ENCODE measurements at places on chromosomes 2 and 18.
A peak's percentile ranks its signal among the peaks of the same experiment; 100 is the strongest.

DNA sequence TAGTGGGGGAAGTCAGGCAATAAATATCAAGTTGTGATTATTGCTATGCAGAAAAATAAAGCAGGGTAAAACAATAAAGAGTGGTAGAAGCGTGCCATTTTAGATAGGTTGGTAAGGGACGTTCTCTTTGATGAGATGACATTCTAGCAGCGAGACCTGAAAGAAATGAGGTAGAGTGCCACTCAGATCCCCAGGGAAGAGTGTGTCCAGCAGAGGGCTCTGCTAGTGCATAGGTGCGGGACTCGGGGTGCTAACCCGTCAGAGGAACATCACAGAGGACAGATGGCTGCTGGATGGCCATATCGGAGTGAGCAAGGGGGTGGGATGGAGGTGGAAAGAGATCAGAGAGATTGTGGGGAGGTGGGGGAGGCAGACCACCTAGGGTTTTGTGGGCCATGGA is 16.3 kb upstream of the GTF2A1L start:
- DNase-seq, result peak; percentile 19

- DNase-seq, result no peak
Measured at GRCh38 chr2:189366349-189366748, 74.9 kb upstream of the WDR75 start.

DNA sequence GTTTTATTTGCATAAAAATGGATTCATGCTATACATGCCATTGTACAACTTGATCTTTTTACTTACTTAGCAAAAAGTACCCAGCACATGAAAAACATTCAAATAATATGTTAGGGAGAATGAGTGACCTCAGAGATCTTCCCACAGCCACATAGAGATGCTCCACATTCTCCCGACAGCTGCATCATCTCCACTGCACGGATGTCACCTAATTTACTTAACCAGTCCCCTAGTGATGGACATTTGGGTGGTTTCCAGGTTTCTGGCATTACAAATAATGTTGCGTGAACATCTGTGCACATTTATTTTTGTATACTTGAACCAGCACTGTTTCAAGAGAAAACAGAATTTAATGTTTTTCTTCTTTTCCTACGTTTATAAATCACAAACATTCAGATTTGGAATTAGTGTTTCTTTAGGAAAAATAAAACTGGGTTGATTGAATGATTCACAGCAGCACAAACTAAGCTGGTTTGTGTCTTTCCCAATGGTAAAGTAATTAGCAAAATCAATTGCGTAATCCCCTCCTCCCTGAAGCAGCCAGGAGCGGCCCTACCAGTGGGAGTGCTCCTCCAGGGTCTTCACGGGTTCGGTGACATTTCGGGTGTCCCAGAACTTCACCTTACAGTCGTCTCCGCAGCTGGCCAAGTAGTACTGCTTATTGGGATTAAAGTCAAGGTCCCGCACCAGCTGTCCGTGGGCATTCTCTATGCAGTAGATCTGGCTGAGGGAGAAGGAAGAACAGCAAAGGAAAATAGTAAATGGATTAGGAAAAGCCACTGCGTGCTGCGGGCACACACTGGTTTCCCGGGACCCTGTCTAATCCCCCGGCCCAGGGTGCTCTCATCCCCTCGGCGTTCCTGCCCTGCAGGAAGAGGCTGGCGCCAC is 183.9 kb downstream of the EIPR1 start:
- DNase-seq, result no peak

DNA sequence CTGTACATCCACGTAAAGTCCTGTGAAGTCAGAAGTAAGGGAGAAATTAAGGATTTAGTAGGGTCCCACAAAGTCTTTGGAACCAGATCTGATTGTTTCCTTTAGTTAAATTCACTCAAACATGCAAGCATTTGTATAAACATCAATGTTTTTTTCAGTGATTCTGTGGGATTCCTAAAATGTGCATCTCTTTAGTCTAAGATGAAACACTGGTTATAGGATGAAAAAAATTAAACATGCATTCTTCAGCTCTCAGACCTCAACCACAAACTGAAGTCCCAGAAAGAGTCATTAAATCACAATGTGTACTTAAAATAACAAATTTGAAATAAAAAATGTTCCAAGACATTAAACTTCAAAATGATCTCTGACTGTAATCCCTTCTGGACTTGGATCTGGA is 76.5 kb upstream of the APCDD1 start:
- DNase-seq, result no peak

- DNase-seq, result peak; percentile 8
Measured at GRCh38 chr2:23655934-23656596, 270.9 kb downstream of the ATAD2B start.

DNA sequence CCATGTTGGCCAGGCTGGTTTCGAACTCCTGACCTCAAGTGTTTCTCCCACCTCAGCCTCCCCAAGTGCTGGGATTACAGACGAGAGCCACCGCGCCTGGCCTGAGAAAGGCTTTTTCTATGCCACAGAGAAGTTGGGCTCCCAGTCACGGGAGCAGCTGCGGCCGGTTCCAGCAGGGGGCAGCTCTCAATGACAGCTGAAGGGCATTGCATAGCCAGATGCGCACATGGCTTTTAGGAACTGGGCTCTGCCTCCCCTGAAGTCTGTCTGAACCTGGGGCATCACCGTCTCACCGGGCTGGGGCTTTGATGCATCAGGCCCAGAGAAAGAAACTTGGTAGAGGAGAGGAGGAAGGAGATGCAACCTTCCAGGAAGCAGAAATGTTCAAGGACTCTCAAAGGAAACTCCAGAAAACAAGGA is 84.2 kb upstream of the LAPTM4A start:
- peak; percentile 2 for DNase-seq

GRCh38 chr18:55432307-55433040 is 155.5 kb downstream of the TCF4 start:
- DNase-seq, result no peak

DNA sequence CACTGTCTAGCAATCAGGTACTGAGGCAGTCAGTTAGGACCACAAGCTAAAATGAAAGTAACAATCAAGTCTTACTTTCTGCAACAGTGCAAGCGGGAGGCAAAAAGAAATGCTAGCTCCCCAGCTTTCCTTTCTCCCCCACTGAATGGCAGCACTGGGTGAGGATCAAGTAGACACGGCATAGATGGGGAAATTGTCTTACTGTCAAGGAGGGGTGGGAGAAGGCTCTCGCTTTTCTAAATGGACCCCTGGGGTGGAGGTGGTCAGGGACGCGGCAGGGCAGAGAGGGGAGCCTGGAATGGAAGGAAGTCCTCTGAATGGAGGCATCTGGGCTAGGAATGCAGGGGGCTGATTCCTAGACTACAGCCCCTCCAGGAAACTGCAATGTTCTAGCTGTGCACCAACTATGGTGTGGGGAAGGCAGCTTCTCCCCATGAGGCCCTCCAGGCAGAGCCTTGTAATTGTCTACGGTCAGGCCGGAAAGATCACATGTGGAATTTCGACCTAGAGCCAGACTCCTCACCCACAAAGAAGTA is 24.3 kb downstream of the METTL8 start:
- no peak for DNase-seq

DNA sequence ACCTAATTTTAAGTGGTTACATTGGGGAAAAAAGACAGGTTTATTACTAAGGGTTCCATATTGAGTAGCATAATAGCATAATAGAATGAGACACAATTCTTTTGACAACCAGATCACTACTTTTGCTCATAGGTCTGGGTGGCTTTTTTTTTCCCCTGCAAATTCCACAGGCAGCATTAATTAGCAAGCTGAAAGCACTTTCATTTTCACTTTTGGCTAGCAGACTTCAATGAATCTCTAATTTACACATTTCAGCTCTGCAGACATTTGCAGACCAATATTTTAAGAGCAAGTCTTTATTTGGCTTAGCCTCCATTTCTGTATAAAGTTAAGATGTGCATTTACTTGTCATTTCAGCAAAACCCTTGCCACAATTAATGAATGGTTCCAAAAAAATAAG is 185.5 kb downstream of the NOL4 start:
- DNase-seq, result no peak

- no peak for DNase-seq
Measured at GRCh38 chr2:175218551-175218950, 37.0 kb upstream of the ATP5MC3 start.

GRCh38 chr2:174153757-174154680 is 94.3 kb downstream of the OLA1 start:
- no peak for DNase-seq

- DNase-seq, result no peak
Measured at GRCh38 chr2:283996-284794, 3.7 kb downstream of the ALKAL2 start.

GRCh38 chr2:188788621-188789020 is 185.6 kb upstream of the COL3A1 start:
- DNase-seq, result no peak

DNA sequence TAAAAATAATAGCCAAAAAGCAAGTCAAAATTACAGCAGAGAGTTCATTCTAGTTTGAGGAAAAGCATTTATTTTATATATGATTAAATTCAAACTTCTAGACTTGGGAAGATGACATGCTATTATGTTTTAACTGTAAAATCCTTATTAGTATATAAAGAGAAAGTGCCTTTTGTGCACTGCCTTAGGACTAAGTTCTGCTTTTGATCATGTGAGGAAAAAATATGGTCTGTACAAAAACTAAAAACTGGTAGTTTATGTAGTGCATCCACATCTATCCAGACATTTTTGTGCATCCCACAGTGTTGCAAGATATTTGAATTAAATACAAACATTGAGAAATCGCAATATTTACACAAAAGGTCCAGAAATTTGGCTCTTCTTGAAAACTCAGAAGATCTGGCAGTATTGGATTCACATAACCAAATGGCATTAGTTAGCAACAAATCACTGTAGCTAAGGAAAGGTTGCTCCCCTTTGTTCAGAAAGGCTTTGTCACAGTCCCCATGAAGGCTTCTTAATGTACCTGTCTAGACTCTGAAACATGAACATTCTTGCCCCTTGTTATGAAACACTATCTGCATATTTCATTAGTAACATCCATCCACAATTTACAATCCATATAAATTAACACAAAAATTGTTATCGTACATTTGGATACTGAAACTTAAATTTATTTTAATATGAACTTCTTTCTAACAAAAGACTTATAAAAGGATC is 2.2 kb downstream of the MMADHC start:
- no peak for DNase-seq

- DNase-seq, result no peak
Measured at GRCh38 chr2:185807351-185807750, 68.7 kb downstream of the FSIP2 start.

- DNase-seq, result no peak
Measured at GRCh38 chr2:30796699-30797098, 10.5 kb downstream of the CAPN13 start.

GRCh38 chr2:240480834-240481623 is 45.6 kb downstream of the GPC1 start:
- DNase-seq, result no peak

DNA sequence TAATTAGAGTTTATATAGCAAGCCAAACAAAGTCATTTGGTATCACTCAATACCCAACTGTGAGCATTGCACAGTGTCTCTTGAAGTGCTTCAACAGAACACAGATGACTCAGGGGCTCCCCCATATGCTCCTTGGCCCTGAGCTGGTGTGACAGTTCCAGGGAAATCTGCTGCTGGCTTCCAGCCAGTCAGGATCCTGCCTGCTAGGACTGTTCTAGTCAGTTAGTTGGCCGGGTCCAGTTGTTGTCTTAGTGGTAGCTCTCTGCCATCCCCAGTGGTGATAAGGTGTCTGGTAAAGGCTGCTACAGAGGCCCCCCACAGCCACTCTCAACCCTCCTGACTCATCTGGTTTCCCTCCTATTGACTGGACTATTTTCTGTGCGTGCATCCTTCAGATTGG is 100.3 kb downstream of the IRS1 start:
- no peak for DNase-seq

DNA sequence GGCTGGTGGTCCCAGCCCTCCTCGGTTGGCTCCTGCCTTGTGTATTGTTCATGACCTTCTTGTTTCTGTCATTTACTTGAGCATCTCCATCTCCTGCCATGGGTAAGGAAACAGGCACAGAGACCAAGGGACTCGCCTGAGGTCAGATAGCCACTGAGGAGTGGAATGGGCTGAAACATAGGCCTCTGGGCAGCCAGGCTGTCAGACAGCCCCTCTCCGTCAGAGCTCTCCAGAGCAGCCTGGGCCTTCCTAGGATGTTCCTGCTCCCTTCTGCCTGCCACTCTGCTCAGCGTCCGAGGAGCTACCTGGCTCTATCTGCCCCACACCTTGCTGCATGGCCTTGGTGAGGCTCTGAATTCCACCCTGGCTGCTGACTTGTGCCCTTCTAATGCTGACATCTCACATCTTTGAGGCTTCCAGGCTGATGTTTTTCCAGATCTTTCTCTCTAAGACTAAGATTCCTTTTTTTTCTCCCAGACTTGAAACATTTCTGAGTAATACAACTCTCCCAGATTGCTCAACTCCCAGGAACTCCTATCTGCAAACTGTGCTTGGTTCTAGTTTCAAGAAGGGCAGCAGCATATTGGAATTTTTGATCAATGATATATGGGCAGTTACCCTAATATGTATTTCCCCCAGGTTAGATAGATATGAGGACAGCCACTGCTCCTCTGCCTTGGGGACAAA is 67.7 kb downstream of the MCFD2 start:
- DNase-seq, result no peak

- DNase-seq, result no peak
Measured at GRCh38 chr2:126370201-126370600, 285.8 kb upstream of the GYPC start.

DNA sequence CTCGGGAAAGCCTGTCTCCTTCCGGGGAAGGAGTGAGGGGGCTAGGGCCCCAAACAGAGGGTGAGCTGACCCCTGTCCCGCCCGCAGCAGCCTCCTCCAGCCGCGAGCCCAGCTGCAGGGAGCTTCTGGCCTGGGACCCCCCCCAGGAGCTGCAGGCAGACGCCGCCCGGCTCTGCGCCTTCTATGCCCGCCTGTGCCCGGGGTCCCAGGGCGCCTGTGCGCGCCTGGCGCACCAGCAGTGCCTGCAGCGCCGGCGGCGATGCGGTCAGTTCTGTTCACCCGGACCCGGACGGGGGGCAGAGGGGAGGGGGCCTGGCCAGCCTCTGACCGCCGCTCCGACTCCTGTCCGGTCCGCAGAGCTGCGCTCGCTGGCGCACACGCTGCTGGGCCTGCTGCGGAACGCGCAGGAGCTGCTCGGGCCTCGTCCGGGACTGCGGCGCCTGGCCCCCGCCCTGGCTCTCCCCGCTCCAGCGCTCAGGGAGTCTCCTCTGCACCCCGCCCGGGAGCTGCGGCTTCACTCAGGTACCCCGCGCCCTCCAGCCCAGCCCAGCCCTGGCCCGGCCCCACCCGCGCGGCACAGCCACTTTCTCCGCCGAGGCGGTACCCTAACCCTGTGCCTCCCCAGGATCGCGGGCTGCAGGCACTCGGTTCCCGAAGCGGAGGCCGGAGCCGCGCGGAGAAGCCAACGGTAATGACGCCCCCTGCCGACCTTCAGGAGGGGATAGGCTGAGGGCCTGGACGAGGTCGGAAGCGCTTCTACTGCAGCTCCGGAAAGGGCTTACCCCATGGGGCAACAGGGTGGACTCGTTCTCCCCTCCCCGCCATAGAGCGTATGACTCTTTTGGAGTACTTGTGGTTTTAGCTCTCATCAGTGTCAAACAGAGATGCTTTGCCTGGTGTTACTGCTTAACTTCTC is 2.0 kb upstream of the CHRND start:
- DNase-seq, result no peak

- DNase-seq, result no peak
Measured at GRCh38 chr18:55420665-55421307, 167.2 kb downstream of the TCF4 start.

Data from hippocampal formation (tissue), 2 donors.